ENCODE measurements at places on chromosomes 5 and 9.
A peak's percentile ranks its signal among the peaks of the same experiment; 100 is the strongest.

GRCh38 chr5:61609840-61610677 is 278.0 kb downstream of the ZSWIM6 start:
- no peak overlapping the region for H3K27ac ChIP-seq
- no peaks in the 10 kb centered on the region for H3K36me3 ChIP-seq
- no peak overlapping the region for H3K4me3 ChIP-seq
- DNase-seq: no peak

GRCh38 chr5:176583076-176583475 is 26.9 kb downstream of the GPRIN1 start:
- no peak overlapping the region for H3K4me3 ChIP-seq
- peaks cover 5% of the 10 kb centered on the region for H3K36me3 ChIP-seq
- no peaks in the 10 kb centered on the region for H3K4me1 ChIP-seq

DNA sequence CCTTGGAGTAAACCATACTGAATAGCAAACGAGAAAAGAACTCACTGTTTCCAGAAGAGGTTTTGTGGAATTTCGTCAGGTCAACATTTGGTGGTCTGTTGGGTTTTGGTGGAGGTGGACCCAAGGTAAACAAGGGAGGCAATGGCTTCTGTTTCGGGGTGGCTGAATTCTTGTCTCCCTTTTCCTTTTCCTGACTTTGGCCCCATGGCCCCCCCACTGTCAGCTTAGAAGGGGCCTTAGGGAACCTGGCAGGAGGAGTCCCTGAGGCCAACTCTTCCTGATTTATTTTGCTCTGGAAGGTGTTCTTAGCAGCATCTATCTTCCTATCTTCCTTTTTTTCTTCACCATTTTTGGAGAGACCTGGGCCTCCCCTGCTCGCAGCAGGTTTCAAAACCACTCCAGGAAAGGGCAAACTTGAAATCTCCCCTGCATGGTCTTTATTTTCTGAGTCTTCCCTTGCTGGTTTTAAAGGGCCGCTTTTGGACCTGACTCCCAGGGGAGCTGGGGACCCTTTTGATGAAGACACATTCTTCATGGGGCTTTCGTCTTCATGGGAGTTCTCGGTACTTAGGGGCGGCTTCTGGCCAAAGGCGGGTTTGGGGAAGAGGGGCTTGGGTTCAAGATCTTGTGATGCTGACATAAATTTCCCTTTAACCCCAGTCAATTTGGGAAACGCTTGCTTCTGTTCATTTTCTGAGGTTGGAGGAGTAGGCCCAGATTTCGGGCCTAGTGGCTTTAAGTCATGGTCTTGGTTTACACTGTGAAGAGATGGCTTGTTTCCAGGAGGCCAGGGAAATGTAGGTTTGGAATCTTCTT is 17.4 kb downstream of the FYB1 start:
- peak overlapping the region; percentile 88 for H3K4me3 ChIP-seq
- no peak for DNase-seq

GRCh38 chr9:98900244-98900643 is 43.5 kb upstream of the COL15A1 start:
- DNase-seq: no peak
- H3K36me3 ChIP-seq: no peaks in the 10 kb centered on the region
- H3K4me1 ChIP-seq: no peaks in the 10 kb centered on the region
- no peak overlapping the region for H3K27ac ChIP-seq

DNA sequence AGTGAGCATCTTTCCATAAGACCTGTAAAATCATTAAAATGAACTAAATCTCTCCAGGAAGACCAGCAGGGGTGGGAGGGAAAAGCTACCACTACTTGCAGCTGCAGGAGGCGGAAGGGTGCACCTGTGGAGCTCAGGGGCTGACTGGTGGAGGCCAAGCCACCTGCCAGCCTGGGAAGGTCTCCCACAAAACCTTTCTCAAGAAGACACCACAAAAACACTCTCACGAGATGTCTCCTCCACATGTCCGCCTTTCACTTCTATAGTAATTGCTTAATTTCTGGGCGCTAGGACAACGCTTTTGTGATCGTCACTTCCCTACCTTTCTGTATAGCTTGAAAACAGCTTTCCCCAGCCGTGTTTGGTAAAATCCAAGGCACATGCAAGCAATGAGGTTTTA is 114.4 kb downstream of the ROR2 start:
- DNase-seq: no peak
- no peak overlapping the region for H3K4me3 ChIP-seq
- no peak overlapping the region for H3K27ac ChIP-seq
- peaks cover 18% of the 10 kb centered on the region for H3K27me3 ChIP-seq
- peaks cover 6% of the 10 kb centered on the region for H3K4me1 ChIP-seq
- H3K36me3 ChIP-seq: no peaks in the 10 kb centered on the region

All from activated naive CD4-positive, alpha-beta T cell treated with anti-CD3 and anti-CD28 coated beads, Interleukin-2, amount 10 ng/mL, durations not matched to agents 7 days and 5 days (primary cell).